IMR-90 (cell line): ENCODE measurements at places on chromosomes 13 and 19. TPM values are rescaled to one million over a fixed set of nuclear protein-coding genes. Genes with fewer than 3 reads are reported as not detected.

DNA sequence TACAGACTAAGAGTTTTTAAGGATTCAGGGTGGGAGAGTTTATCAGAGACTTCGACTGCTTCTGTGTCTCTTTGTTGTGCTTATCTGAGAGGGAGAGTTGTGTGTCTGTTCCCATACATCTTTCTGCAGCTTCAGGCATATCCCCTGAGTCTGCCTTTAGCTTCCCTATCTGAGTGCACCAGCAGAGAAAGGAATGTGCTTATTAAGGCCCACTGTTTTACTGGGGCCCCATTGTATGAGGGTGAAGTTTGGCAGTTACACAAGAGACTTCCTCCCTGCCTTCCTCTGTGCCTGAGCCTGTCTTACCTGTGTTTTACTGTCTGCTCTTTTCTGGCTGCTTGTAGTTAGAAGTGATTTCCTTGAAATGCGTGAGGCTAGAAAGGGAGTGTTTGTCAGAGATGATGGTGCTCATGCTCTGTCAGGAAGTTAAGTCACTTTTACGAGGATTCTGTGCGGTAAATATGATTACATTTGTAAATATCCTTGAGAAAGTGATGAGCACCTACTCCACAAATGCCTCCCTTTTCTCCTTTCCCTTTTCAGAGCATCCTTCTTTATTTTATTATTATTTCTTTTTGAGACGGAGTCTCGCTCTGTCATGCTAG, 1228.9 kb upstream of the MIR17HG start:
- DNase-seq = no peak

GRCh38 chr13:108407495-108407894, 138.0 kb downstream of the TNFSF13B start:
- DNase-seq = no peak

DNA sequence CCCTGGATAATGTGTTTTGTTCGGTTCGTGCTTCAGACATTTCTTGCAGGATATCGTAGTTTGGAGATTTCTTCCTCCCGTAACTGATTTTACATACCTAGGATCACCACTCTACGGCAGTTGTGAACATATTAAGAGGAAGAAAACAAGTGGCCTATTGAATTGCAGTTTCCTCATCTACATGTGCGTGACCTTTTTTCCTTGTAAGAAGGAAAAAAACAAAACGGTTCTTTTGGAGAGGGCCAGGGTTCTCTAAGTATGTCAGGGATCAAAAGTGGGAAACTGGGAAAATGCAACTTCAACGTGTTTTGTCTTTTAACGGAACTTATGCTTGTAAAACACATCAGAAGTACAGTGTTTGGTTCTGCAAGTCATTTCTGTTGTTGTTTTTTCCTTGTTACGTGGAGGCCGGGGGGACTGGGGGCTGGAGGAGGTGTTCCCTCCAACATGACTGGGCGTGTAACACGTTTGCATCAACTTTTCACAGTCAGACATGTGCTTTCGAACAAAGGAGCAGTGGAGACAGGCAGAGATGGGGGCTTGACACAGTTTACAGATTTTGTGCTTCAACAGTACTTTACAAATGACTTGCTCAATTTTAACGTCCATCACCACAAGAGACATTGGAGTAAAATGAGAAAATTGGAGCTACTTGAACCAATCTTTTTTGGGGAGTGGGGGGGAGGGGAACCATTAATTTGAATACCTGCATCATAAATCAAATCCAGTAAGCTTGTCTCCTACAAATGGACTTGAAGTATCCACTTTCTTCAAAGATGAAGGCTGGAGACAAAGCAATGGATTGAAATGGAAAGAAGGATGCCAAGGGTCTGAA, 3.8 kb downstream of the ZC3H4 start:
- DNase-seq = peak; percentile 49

DNA sequence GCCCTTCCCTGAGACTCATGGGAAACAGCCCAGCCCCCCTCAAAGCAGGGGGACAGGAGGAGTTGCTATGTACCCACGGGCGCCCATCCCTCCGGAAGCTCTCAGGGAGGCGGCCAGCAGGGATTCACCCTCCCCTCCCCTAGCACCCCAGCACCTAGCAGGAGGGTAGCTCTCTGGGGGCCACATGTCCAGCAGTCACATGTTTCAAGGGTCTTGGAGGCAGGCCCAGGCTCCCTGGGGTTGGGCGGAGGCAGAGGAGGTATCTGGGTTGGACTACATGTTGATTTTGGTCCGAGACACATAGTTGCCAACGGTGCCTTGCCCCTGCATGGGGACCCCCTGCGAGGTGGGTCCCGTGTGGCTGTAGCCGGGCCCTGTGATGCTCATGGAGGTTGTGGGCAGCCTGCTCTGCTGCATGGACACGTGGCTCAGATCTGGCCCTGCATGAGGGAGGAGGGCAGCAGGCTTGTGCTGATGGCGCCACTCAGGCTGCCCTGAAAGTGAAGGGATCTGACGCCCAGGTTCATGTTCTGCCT, 7.0 kb upstream of the RNF6 start:
- no peak for DNase-seq

DNA sequence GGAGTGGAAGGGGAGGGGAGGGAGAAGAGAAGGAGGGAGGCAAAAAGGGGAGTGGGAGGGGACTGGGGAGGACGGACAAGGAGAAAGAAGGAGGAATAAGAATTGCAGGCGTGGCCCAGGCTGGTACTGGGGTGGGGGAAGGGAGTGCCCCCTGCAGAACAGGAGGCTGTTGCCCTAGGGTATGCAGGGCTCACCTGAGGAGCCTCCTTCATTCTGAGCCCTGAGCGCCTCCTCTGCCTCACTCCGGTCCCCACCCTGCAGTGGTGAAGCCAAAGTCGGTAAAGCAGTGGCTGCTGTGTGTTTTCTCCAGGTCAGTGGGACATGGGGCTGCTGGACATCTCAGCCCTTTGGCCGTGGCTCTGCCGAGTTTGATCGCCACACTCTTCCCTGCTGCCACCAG, 9.1 kb upstream of the CDC16 start:
- DNase-seq = no peak

- peak; percentile 20 for DNase-seq
These were observed 405.8 kb downstream of the SPRY2 start for GRCh38 chr13:79935121-79935520.

- no peak for DNase-seq
These were observed 448.2 kb downstream of the LIG4 start for GRCh38 chr13:107767119-107767518.

DNA sequence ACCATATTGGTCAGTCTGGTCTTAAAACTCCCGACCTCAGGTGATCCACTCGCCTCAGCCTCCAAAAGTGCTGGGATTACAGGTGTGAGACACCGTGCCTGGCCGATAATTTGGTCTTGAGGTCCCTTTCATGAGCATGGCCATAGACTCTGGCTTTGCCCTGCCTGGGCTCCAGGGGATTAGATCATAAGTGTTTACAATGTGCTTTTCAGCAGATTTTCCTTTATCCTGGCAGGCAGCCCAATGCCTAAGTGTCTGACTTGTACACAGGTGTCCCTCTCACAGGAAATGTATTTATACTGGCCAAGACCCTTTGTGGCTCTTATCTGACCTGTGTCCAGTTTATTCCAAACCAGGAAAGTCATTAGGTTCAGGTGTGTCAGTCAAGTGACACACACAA, 15.9 kb downstream of the BCAM start:
- no peak for DNase-seq

Gene TGFBR3L
- total RNA-seq = not detected in 2 replicates
